ENCODE measurements at places on chromosomes 13 and 19.

DNA sequence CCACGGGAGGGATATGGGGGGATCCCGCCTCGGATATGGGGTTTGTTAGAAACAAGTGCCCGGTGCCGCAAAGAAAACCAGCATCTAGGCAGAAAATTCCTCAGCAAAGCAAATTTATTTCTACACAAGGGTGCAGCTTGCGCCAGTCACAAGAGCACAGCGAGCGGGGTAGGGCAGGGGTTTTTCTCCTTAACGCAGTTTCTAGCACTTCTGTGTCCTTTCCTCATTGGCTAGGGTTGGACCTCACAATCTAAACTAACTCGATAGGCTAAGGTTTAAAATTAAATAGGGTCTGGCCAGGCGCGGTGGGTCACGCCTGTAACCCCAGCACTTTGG lies 595 bp downstream of the ZNF440 start:
- peaks cover 23% of the 10 kb centered on the region for H3K4me1 ChIP-seq
- H3K36me3 ChIP-seq, result peaks cover 64% of the 10 kb centered on the region
- H3K27ac ChIP-seq, result peak overlapping the region; percentile 94

DNA sequence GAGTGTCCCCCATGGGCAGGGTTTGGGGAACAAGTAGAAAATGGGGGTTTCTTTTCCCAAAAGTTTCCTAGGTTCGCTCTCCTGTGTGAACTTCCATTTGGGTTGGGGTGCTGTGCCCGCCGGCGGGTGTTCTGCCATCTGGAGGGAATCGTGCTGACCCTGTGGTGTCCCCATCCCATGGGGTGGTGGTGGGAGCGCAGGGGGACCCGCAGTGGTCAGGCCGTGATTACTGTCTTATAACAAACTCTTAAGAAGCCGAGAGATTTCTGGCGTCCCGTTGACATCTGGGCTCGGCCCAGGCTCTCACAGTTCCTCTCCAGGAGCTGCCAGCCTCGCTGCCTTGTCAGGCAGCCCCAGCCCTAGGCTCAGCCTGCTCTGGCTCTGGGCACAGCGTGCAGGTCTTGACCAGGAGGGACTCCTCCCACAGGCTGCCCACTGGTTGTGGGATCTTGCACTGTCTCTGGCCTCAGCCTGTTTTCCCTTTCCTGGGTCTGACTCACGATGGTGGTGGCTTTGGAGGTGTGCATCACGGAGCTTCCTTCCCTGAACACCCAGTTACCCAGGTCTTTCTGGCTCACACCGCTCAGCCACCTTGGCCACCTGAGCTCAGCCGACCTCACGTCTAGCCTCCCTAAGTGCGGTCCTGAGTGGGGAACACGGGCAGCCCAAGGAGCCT lies 34.5 kb downstream of the PLEKHJ1 start:
- H3K36me3 ChIP-seq, result peaks cover 2% of the 10 kb centered on the region
- no peak overlapping the region for H3K27ac ChIP-seq
- DNase-seq, result no peak
- H3K4me3 ChIP-seq, result no peak overlapping the region

- H3K27ac ChIP-seq, result no peak overlapping the region
- H3K36me3 ChIP-seq, result no peaks in the 10 kb centered on the region
- H3K27me3 ChIP-seq, result peaks cover 9% of the 10 kb centered on the region
Observed at GRCh38 chr19:53847555-53847954, 20.1 kb upstream of the MYADM start.

DNA sequence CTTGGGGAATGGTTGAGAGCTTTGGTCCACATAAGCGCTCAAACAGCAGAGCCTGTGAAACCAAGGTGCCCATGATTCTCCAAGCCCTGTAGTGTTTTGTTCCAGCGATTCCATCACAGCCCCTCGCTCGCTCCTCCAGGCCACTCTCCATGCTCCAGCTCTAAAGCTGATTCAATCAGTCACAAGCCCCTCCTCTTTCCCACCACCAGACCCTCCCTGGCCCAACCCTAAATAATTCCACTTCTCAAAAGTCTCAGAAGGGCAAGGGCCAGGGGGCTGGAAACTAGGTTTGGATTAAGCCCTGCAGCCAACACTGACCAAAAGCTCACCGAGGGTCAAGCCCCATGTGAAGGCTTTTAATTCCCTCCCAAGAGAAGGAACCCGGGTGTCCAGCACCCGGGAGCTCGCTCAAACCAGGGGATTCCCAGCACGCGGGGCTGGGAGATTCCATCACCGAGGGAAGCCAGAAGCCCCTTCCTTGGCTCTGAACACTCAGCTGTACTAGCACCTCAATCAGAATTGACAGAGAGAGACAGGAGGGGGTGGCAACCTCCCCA lies 1.5 kb downstream of the ZNF296 start:
- peak overlapping the region; percentile 70 for H3K4me3 ChIP-seq
- no peak for DNase-seq
- peaks cover 38% of the 10 kb centered on the region for H3K27me3 ChIP-seq

- no peak overlapping the region for H3K4me3 ChIP-seq
- DNase-seq, result no peak
- peaks cover 35% of the 10 kb centered on the region for H3K27me3 ChIP-seq
- H3K36me3 ChIP-seq, result no peaks in the 10 kb centered on the region
- H3K27ac ChIP-seq, result no peak overlapping the region
- H3K4me1 ChIP-seq, result no peaks in the 10 kb centered on the region
Observed at GRCh38 chr19:29155683-29156082, 57.3 kb downstream of the UQCRFS1 start.

DNA sequence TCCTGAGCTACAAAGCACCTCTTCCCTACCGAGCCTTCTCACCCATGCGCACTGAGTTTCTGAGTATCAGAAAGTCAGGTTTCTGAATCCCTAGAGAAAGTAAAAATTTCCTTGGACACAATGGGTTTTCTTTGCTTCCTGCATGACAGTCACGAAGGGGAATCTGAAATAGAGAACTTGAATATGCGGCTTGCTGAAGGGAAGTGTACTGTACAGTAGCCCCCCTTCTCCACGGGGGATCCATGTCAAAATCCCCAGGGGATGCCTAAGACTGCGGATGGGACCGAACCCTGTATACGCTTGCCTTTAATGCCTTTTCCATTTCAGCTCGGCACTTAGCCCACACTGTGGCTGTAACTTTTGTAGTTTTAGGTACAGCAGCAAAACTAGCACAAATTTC lies 107.9 kb downstream of the GGACT start:
- DNase-seq, result no peak
- peak overlapping the region; percentile 36 for H3K27ac ChIP-seq
- no peaks in the 10 kb centered on the region for H3K36me3 ChIP-seq
- no peak overlapping the region for H3K4me3 ChIP-seq
- H3K27me3 ChIP-seq, result no peaks in the 10 kb centered on the region

- no peaks in the 10 kb centered on the region for H3K36me3 ChIP-seq
- H3K27ac ChIP-seq, result no peak overlapping the region
- H3K4me3 ChIP-seq, result no peak overlapping the region
- no peak for DNase-seq
Observed at GRCh38 chr19:28217022-28217421, 995.9 kb downstream of the UQCRFS1 start.

DNA sequence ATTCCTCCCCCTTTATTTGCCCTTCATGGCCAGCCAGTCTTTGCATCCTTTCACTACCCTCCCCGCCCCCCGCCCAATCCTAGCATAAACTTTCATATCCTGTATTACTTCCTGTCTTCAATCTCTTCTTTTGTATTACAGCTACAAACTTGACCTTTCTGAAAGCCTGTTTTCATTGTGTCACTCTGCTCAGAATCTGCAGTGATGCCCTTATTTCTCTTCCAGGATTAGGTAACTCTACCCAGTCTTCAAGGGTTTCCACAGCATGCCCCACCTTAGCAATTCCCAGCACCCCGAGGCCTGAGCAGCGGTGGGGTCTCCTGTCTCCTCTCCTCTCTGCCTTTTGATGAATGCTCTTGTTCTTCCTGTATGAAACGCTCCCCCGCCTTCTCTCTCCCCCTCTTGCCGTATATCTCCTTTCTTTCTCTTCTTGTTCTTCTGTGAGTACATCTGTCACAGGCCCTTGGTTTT lies 145.6 kb downstream of the SHISA2 start:
- H3K4me3 ChIP-seq, result no peak overlapping the region
- H3K27me3 ChIP-seq, result peaks cover 39% of the 10 kb centered on the region
- no peak for DNase-seq
- H3K27ac ChIP-seq, result no peak overlapping the region
- H3K4me1 ChIP-seq, result peaks cover 22% of the 10 kb centered on the region

GRCh38 chr13:25406377-25406776 lies 34.6 kb downstream of the ATP8A2 start:
- no peaks in the 10 kb centered on the region for H3K36me3 ChIP-seq
- no peaks in the 10 kb centered on the region for H3K4me1 ChIP-seq
- H3K4me3 ChIP-seq, result no peak overlapping the region
- DNase-seq, result no peak

GRCh38 chr19:5877882-5878281 lies 7.5 kb upstream of the FUT5 start:
- H3K4me3 ChIP-seq, result no peak overlapping the region
- H3K27ac ChIP-seq, result no peak overlapping the region
- H3K4me1 ChIP-seq, result peaks cover 13% of the 10 kb centered on the region
- H3K27me3 ChIP-seq, result peaks cover 8% of the 10 kb centered on the region
- DNase-seq, result no peak

GRCh38 chr19:54532528-54532927 lies 29.9 kb downstream of the LAIR2 start:
- no peak overlapping the region for H3K27ac ChIP-seq
- peaks cover 5% of the 10 kb centered on the region for H3K36me3 ChIP-seq
- DNase-seq, result no peak
- no peaks in the 10 kb centered on the region for H3K4me1 ChIP-seq
- no peaks in the 10 kb centered on the region for H3K27me3 ChIP-seq

- H3K27ac ChIP-seq, result no peak overlapping the region
- no peak overlapping the region for H3K4me3 ChIP-seq
- no peak for DNase-seq
- H3K27me3 ChIP-seq, result no peaks in the 10 kb centered on the region
- peaks cover 14% of the 10 kb centered on the region for H3K36me3 ChIP-seq
- H3K4me1 ChIP-seq, result peaks cover 4% of the 10 kb centered on the region
Observed at GRCh38 chr13:46332772-46333171, 54.3 kb downstream of the RUBCNL start.

GRCh38 chr19:42175952-42176648 lies 41.4 kb downstream of the DEDD2 start:
- H3K27me3 ChIP-seq, result peaks cover 44% of the 10 kb centered on the region
- no peaks in the 10 kb centered on the region for H3K36me3 ChIP-seq
- peak overlapping the region; percentile 62 for H3K4me3 ChIP-seq
- H3K4me1 ChIP-seq, result peaks cover 18% of the 10 kb centered on the region
- peak; percentile 20 for DNase-seq

- H3K4me1 ChIP-seq, result peaks cover 19% of the 10 kb centered on the region
- peak overlapping the region; percentile 3 for H3K4me3 ChIP-seq
- H3K36me3 ChIP-seq, result no peaks in the 10 kb centered on the region
- peaks cover 2% of the 10 kb centered on the region for H3K27me3 ChIP-seq
- no peak for DNase-seq
Observed at GRCh38 chr13:44698066-44698465, 121.9 kb upstream of the TSC22D1 start.

DNA sequence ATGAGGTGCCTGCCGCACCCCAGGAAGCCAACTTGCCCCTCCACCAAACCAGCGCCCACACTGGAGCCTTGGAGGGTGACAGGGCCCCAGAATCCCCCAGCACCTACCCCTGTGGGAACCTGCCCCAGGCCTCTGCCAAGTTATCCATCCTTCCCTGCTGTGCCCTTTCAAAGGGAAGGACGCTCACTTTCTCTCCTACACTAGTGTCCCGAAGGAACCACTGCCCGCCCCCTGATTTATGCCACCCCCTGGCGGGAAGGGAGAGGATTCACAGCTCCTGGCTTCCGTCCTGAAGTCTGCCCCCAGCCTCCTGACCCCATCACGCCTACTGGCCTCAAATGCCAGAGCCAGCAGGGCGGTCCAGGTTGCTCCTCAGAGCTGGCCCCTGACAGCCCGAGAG lies 1.4 kb downstream of the EVI5L start:
- peaks cover 29% of the 10 kb centered on the region for H3K27me3 ChIP-seq
- H3K27ac ChIP-seq, result no peak overlapping the region
- H3K4me1 ChIP-seq, result peaks cover 20% of the 10 kb centered on the region
- H3K36me3 ChIP-seq, result no peaks in the 10 kb centered on the region

DNA sequence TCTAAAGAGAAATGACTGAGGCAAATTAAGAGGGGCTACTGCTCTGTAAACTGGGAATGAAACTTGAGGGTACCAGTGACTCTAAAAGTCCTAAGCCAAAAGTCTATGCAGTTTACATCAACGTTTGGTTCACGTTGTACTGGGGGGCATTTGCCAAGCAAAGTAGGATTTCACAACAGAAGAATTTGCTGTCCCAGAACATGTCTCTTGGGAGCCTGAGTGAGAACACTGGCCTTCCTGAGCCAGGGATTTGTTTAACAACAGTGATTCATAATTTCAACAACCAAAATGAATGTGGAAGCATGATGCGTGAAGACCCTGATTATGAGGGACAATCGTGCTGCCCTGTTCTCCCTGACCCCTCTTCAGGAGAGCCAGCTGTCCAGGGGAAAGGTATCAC lies 178.0 kb downstream of the OXGR1 start:
- no peak overlapping the region for H3K4me3 ChIP-seq
- peaks cover 13% of the 10 kb centered on the region for H3K36me3 ChIP-seq
- no peak for DNase-seq
- H3K27me3 ChIP-seq, result no peaks in the 10 kb centered on the region

DNA sequence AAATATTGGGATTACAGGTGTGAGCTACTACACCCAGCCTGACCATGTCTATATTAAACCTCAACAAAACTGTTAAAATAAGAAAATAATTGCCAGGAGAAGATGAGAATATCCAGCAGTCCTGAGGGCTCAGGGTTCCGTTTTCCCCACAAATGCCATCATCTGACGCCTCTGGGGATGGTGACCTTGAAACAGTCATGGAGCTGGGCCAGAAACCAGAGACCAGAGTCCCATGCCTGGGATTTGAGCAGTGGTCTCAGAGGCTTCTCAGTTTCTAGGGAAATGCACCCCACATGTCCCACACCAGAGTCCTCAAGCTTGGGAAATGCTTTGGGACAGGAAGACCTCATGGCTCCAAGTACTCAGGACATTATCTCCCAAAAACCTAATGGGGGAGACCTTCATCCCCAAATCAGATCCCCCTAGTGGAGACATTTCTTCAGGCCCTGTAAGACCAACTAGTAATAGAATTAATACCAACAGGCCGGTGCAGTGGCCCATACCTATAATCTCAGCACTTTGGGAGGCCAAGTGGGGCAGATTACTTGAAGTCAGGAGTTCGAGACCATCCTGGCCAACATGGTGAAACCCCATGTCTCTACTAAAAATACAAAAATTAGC lies 2.9 kb upstream of the MAP1S start:
- DNase-seq, result no peak
- H3K4me3 ChIP-seq, result peak overlapping the region; percentile 63
- no peaks in the 10 kb centered on the region for H3K36me3 ChIP-seq
- no peak overlapping the region for H3K27ac ChIP-seq
- no peaks in the 10 kb centered on the region for H3K27me3 ChIP-seq

GRCh38 chr13:43792076-43792881 lies 5.5 kb upstream of the ENOX1 start:
- H3K4me1 ChIP-seq, result peaks cover 21% of the 10 kb centered on the region
- H3K27ac ChIP-seq, result no peak overlapping the region

GRCh38 chr13:98540476-98540875 lies 36.4 kb downstream of the STK24 start:
- DNase-seq, result no peak
- no peaks in the 10 kb centered on the region for H3K36me3 ChIP-seq
- no peak overlapping the region for H3K27ac ChIP-seq
- H3K4me1 ChIP-seq, result peaks cover 75% of the 10 kb centered on the region

- H3K27ac ChIP-seq, result peak overlapping the region; percentile 3
- H3K36me3 ChIP-seq, result peaks cover 27% of the 10 kb centered on the region
- no peaks in the 10 kb centered on the region for H3K4me1 ChIP-seq
- no peak overlapping the region for H3K4me3 ChIP-seq
Observed at GRCh38 chr13:45953082-45953481, 99.5 kb downstream of the ZC3H13 start.

- H3K27ac ChIP-seq, result no peak overlapping the region
- no peak for DNase-seq
- H3K4me1 ChIP-seq, result peaks cover 6% of the 10 kb centered on the region
- no peak overlapping the region for H3K4me3 ChIP-seq
- no peaks in the 10 kb centered on the region for H3K36me3 ChIP-seq
- peaks cover 11% of the 10 kb centered on the region for H3K27me3 ChIP-seq
Observed at GRCh38 chr13:26878438-26878837, 117.9 kb upstream of the GPR12 start.

All from neural crest cell (in vitro differentiated cells).